ENCODE measurements at places on chromosomes 5 and 9. TPM values are rescaled to one million over a fixed set of nuclear protein-coding genes. Genes with fewer than 3 reads are reported as not detected.

DNA sequence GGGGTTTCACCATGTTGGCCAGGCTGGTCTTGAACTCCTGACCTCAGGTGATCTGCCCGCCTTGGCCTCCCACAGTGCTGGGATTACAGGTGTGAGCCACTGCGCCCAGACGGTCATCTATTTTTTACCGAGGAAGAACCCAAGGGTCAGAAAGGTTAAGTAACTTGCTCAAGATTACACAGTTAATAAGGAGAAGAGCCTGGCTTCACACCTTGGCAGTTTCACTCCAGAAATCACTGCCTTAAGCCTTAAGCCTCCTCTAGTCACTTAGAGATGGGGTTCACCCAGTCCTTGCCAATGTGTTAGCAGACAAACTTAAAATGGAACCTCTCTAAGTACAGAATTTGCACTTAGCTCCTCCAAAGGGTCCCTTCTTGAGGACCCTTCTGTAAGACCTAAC, 116.3 kb downstream of the PTTG1 start:
- DNase-seq = no peak

- DNase-seq = no peak
These were observed 55.9 kb downstream of the C6 start for GRCh38 chr5:41157272-41157894.

GRCh38 chr9:124137009-124137943, 120.5 kb upstream of the NEK6 start:
- DNase-seq = no peak

DNA sequence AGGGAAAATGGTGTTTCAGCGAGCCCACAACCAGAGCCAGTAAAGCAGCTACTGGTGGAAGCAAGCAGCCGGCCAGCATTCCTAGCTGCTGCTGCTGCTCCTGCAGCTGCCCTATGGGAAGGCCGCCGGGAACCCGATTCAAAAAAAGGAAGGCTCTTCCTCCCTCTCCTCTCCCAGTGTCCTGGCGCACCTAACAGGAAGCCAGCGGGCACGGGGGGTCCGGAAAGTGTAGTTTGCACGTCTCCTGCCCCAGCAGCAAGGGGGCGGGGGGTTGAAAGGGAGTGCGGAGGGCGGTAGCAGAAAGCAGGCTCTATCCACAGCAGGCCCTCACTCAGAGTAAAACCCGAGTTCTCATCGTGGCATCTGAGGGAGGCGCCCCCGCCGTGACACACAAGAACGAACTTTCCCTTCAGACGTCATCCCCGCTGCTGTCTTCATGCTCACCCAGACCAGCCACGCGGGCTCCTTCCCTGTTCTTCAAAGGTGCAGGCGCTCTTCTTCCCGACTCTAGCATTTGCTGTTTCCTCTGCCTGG, 16.5 kb downstream of the GRXCR2 start:
- no peak for DNase-seq

GRCh38 chr9:79334711-79335110, 237.1 kb upstream of the TLE4 start:
- DNase-seq = no peak

- DNase-seq = no peak
These were observed 20.3 kb downstream of the KIF2A start for GRCh38 chr5:62326302-62326701.

GRCh38 chr9:89802781-89803355, 198.1 kb downstream of the GADD45G start:
- DNase-seq = no peak

DNA sequence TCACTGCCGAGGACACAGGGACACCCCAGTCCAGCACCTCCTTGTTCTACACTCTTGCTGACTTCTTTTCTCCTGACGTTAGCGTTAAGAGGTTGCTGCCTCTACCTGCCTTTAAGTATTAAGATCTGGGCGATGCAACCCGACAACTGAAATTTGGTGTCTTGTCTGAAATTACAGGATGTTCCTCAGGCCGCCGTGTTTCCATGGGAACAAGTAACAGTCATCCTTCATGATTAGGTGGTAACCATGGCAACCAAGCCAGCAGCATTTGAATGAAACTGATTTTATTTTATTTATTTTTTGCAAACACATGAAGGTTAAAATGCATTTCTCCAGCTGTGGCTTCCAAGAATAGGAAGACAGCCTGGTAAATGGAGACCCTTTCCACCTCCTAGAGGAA, 20.8 kb downstream of the DAB2IP start:
- no peak for DNase-seq

DNA sequence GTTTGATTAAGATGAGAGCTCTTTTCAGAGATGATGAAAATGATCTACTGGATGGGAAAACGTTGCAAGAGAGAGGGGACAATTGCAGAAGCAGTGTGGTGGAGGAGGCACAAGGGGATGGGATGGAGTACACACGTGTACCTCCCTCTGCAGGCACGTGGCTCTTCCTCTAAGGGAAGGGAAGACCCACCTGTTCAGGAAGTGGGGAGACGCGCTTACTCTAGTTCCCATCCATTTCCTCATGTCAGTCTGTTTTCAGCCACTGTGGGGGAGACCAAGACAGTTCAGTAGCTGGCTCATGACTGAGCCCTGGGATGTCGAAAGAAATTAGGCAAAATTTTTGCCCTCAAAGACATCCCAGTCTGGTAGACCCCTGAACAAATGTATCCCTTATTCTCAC, 619.2 kb upstream of the CLINT1 start:
- DNase-seq = no peak

DNA sequence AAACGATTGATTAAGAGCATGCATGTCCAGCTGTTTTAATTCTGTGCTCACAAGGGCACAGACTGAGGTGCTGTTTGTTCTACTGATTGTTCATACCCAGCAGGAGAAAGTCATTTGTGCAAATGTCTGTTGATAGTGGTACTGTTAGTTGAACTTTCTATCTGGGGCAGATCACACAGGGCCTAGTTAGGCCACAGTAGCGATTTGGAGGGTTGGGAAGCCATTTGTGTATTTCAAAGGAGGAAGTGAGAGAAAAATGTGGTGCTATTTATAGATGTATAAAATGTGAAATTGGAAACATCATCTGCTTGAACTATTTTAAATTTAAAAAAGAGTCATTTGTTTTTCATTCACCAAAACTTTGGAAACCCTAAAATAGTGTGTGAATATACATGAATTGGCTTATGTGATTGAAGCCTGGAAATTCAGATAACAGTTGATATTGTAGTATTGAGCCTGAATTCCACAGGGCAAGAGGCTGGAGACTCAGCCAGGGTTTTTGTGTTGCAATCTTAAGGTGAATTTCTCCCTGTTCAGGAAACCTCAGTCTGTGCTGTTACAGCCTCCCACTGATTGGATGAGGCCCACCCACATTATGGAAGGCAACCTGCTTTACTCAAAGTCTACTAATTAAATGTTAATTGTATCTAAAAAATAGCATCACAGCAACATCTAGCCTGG, 162.0 kb upstream of the CDKN2B start:
- peak; percentile 48 for DNase-seq

GRCh38 chr9:130531670-130532069, 47.7 kb upstream of the FUBP3 start:
- no peak for DNase-seq

GRCh38 chr9:28051559-28052503, 478.6 kb upstream of the C9orf72 start:
- no peak for DNase-seq

DNA sequence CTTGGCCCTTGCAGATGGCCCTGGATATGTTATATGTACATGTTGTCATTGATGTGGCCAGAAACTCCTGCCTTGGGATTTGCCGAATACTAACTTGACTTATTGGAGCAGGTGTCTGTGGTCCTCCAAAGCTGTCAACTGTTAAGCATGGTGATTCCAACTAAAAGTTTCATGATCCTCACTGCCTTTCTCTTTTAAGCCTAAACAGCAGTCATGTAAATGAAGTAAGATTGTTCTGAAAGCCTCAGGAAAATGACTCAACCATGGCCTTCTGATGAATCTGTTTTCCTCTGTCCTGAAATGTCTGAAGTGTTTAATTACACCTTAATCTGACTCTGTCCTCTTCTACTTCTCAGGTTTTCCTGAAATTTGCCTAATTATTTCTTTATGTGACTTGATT, 245.0 kb downstream of the FAM114A2 start:
- no peak for DNase-seq

DNA sequence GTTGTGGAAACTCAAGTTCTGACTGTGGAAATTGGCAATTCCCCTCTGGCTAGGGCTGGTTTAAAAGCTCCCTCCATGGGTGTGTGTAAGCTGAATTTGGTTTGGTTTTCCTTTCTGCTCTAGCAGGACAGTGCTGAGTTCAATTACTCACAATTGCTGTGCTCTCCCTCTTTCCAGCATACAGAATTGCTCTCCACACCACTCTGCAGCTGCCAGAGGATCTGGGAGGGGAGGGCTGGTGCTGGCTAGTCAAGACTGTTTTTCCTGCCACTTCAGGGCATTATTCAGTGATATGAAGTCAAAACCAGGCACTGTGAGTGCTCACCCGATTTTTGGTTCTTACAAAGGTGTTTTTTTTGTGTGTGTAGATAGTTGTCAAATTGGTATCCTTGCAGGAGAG, 336.9 kb upstream of the SLC24A2 start:
- DNase-seq = no peak

GRCh38 chr5:95715799-95716461, 15.2 kb upstream of the RHOBTB3 start:
- DNase-seq = no peak

DNA sequence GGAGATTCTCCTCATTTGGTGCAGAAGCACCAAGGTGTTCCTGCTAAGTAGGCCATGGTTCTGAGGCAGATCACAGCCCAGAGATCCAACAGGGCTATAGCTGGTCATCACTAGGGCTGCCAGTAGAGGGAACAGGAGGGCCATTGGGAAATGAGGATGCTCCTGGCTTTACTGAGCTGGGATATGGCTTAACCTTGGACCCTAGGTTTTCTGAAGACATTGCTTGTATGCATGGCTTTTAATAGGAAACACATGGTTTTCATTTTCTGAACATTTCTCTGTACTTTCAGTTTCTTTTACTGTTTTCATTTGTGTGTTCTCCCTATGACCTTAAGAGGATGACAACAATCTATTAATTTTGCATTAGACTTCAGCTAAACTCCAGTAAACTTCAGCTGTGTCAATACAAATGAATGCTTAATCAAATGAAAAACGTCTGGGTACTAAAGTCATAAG, at the start of gene IFNW1:
IFNW1 (minus strand) TSS at position 406 of the 456 bp plus-strand sequence; CDS start at position 144, 262 bp downstream.
- DNase-seq = no peak

- peak; percentile 38 for DNase-seq
These were observed 8.7 kb upstream of the NDUFB6 start for GRCh38 chr9:32581512-32582143.

DNA sequence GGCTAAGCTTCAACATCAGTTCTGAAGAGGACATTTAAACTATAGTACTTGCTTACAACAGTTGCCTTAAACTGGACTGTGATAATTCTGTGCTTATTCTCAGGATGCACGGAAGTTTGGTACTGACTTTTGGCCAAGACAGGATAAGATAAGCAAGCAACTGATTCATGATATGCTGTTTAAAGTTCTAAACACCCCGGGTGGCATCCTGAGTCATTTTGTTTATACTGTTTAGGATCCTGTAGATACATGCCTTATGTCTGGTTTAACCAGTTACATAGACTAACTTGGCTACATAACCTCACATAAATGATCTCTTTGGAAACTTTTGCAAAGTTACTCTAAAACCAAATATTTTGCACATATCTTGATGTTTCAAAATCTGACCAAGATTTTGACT, 95.9 kb downstream of the CDH9 start:
- DNase-seq = no peak

DNA sequence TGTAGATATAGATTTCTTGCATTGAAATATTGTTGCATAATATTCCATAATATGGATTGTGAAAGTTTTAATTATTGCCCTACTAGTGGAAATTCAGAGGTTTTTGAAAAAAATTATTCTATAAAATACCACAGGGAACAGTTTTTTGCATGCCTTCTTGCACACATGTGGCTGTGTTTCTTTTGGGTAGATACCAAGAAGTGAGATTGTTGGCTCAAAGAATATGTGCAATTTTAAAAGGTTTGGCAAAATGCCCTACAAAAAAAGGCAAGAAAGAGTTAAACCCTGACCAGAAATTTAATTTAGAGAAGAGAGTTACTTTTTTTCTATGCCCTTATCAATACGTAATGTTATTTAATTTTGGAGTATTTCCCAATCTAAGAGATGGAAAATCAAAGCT, 270.8 kb upstream of the DAPK1 start:
- no peak for DNase-seq

- DNase-seq = no peak
These were observed 18.3 kb upstream of the RXRA start for GRCh38 chr9:134307674-134308638.

DNA sequence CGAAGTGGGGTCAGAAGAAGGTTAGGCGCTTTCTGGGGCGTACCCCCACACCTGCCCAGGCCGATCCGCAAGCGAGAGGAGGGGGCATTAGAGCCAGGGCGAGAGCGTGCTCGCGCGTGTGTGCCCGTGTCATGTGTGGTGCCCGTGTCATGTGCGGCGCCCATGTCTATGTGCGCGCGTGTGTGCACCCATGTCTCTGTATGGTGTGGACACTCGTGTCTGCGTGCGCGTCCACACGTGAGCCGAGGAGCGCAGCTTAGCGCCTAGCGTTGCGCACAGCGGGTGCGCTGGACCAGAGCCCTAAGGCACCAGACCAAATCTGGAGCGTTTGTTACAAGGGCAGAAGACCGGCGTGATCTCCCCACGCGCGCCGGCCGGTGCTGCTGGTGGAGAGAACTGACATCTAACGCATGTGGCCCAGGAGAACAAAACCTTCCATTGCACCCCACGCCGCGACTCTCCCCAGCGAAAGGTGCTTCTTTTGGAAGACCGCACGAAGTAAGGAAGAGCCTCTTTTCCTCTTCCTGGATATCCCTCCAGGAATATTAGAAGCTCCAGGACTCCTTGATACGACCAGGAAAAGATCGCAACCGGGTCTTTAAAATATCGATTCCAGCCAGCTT, 644 bp downstream of the NIM1K start:
- DNase-seq = no peak

GRCh38 chr5:135534609-135535419, 950 bp downstream of the NEUROG1 start:
- DNase-seq = no peak

DNA sequence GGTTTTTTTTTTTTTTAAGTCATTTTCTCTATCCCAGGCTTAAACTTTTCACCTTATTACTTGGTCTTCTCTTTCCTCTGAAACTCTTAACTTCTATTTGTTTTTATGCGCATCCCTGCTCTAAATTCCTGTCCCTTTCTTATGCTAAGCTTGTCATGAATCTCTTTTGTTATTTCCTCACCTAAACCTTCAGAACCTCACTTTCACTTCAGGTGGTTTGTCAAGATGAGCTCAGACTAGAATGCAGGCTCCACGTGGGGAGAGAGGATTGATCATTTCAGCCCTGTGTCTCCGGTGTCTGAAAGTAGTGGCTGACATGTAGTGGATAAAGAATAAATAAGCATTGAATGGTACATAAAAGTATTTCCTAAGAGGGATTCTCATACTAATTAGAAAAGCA, 63.6 kb downstream of the ANXA1 start:
- no peak for DNase-seq

BSPRY gene
- polyA plus RNA-seq = 1.9 TPM

CNTLN gene
- polyA plus RNA-seq = not detected

TAF11L8 gene
- not detected for polyA plus RNA-seq

SPEF2 gene
- polyA plus RNA-seq = 1.1 TPM

LYRM7 gene
- 10.6 TPM for polyA plus RNA-seq

KLF4 gene
- polyA plus RNA-seq = 1.5 TPM

PAM gene
- 1.2 TPM for polyA plus RNA-seq

TTC23L gene
- polyA plus RNA-seq = not detected

CCDC192 gene
- polyA plus RNA-seq = not detected

TNFSF15 gene
- not detected for polyA plus RNA-seq

All from naive B cell (primary cell).